H9 (cell line): ENCODE measurements at places on chromosomes 1 and 21. TPM values are rescaled to one million over a fixed set of nuclear protein-coding genes. Genes with fewer than 3 reads are reported as not detected.
A peak's percentile ranks its signal among the peaks of the same experiment; 100 is the strongest.

- H3K4me3 ChIP-seq, result no peak overlapping the region
- peak; percentile 41 for DNase-seq
- H3K4me1 ChIP-seq, result no peaks in the 10 kb centered on the region
- no peaks in the 10 kb centered on the region for H3K36me3 ChIP-seq
These were observed 122.5 kb downstream of the ATG4C start for GRCh38 chr1:62906428-62906886.

GRCh38 chr1:93384656-93385055 lies 38.9 kb downstream of the DR1 start:
- H3K4me1 ChIP-seq, result no peaks in the 10 kb centered on the region
- H3K27me3 ChIP-seq, result no peaks in the 10 kb centered on the region
- H3K4me3 ChIP-seq, result no peak overlapping the region
- no peak overlapping the region for H3K27ac ChIP-seq
- DNase-seq, result no peak
- H3K36me3 ChIP-seq, result peaks cover 35% of the 10 kb centered on the region

DNA sequence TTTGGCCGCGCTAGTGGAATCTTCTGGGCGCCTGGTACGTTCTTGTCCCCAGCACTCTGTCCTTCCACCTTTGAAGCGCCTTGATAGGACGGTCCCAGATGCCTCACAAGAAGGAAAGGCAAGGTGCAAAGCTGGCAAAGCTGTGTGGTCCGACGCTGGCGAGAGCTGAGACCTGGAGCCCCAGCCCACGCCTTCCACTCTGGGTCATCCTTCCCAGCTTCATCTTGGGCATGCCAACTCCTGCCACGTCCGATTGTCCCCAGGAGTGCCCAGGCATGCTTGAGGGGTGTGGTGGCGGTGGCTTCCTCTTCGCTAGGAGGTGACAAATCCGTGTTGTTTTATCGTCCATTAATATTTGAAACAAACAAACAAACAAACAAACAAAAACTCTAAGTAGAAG lies 123.9 kb upstream of the DPYD start:
- no peaks in the 10 kb centered on the region; the same call in 2 of the 3 replicates for H3K36me3 ChIP-seq
- H3K27ac ChIP-seq, result no peak overlapping the region
- peak overlapping the region; percentile 68 for H3K4me3 ChIP-seq

- no peak overlapping the region for H3K4me3 ChIP-seq
- H3K27me3 ChIP-seq, result no peaks in the 10 kb centered on the region
- no peak for DNase-seq
- H3K27ac ChIP-seq, result no peak overlapping the region
- peaks cover 23% of the 10 kb centered on the region for H3K4me1 ChIP-seq
These were observed 94.5 kb downstream of the ROR1 start for GRCh38 chr1:63868268-63868781.

- H3K4me1 ChIP-seq, result no peaks in the 10 kb centered on the region
- peaks cover 20% of the 10 kb centered on the region for H3K36me3 ChIP-seq
- no peak overlapping the region for H3K27ac ChIP-seq
- H3K4me3 ChIP-seq, result no peak overlapping the region
- DNase-seq, result no peak
These were observed 16.0 kb downstream of the THEM4 start for GRCh38 chr1:151893176-151893924.

GRCh38 chr1:174964972-174965361 lies 34.8 kb upstream of the CACYBP start:
- no peak overlapping the region for H3K4me3 ChIP-seq
- H3K27ac ChIP-seq, result no peak overlapping the region
- peaks cover 38% of the 10 kb centered on the region for H3K36me3 ChIP-seq

DNA sequence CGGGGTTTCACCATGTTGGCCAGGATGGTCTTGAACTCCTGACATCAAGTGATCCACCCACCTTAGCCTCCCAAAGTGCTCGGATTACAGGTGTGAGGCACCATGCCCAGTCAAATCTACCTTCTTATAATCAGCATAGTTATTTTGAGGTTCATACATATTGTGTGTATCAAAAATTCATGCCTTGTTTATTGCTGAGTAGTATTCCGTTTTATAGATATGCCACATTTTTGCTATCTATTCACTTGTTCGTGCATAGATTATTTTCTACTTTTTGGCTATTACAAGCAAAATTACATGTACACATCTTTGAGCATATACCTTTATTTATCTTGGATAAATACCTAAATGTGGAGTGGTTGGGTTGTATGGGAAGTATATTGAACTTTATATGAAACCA lies 344.9 kb downstream of the CAMTA1 start:
- H3K36me3 ChIP-seq, result no peaks in the 10 kb centered on the region
- H3K27ac ChIP-seq, result no peak overlapping the region

- H3K4me3 ChIP-seq, result no peak overlapping the region
- H3K36me3 ChIP-seq, result no peaks in the 10 kb centered on the region
- H3K4me1 ChIP-seq, result no peaks in the 10 kb centered on the region
- DNase-seq, result no peak
These were observed 65.6 kb downstream of the SAMSN1 start for GRCh38 chr21:14480411-14481031.

- DNase-seq, result no peak
- no peaks in the 10 kb centered on the region for H3K4me1 ChIP-seq
- no peaks in the 10 kb centered on the region for H3K36me3 ChIP-seq
- no peak overlapping the region for H3K4me3 ChIP-seq
These were observed 890.9 kb downstream of the MRPL39 start for GRCh38 chr21:24716281-24716918.

DNA sequence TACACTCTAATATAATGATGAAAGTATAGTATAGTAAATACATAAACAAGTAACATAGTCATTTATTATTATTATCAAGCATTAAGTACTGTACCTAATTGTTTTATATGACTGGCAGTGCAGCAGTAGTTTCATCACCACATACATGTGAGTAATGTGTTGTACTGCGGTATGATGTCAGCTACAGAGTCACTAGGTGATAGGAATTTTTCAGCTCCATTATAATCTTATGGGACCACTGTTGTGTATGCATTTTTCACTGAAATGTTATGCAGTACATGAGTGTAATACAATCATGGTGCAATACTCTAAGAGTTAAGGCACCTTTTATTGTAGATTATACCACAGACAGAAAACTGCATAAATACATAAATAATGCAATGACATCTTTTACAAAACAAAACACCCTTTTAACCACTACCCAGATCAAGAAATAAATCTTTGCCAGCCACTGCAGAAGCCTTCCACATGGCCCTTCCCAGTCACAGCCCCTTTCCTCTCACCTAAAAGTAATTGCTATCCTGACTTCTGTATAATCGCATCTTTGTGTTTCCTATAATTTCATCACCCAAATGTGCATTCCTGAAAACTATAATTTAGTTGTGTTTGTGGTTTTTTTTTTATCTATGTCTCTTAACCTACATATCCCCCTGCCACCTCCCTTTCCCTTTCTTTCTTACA lies 16.3 kb downstream of the ABCD3 start:
- no peak overlapping the region for H3K4me3 ChIP-seq
- no peak overlapping the region for H3K27ac ChIP-seq
- no peaks in the 10 kb centered on the region for H3K27me3 ChIP-seq
- no peaks in the 10 kb centered on the region for H3K4me1 ChIP-seq

GRCh38 chr1:212955098-212955497 lies 4.8 kb downstream of the VASH2 start:
- no peak overlapping the region for H3K27ac ChIP-seq
- peak overlapping the region; percentile 62; the same call in 1 of the 3 replicates for H3K4me3 ChIP-seq
- peaks cover 80% of the 10 kb centered on the region for H3K36me3 ChIP-seq
- H3K27me3 ChIP-seq, result no peaks in the 10 kb centered on the region
- H3K4me1 ChIP-seq, result peaks cover 3% of the 10 kb centered on the region; the same call in 1 of the 2 replicates

- peaks cover 4% of the 10 kb centered on the region; the same call in 1 of the 2 replicates for H3K4me1 ChIP-seq
- H3K27me3 ChIP-seq, result no peaks in the 10 kb centered on the region
These were observed 33.5 kb downstream of the ECE1 start for GRCh38 chr1:21256776-21257175.

GRCh38 chr1:75615613-75616435 lies 4.9 kb upstream of the SLC44A5 start:
- DNase-seq, result peak; percentile 42
- no peak overlapping the region for H3K27ac ChIP-seq
- H3K36me3 ChIP-seq, result no peaks in the 10 kb centered on the region
- H3K4me3 ChIP-seq, result peak overlapping the region; percentile 83

- H3K4me1 ChIP-seq, result no peaks in the 10 kb centered on the region
- DNase-seq, result no peak
- H3K27ac ChIP-seq, result no peak overlapping the region
These were observed 41.3 kb upstream of the ARHGEF10L start for GRCh38 chr1:17498214-17498613.

DNA sequence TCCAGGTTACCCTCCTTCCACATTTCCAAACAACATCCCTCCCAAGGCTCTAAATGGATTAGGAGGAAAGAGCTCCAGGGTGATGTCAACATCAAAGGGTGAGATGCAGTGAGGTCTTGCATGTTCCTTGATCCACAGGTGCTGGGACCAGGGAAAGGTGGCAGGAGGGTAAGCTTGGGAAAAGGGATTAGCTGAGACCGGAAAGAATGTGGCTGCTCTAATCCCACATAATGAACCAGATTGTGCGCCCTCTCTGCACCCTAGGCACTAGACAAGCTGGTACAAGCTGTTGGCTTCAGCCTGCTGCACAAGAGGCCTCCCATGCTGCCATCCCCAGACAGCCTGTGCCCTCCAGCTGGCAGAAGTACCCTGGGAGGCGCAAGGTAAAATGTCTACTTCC lies 34.9 kb downstream of the PLXNA2 start:
- H3K36me3 ChIP-seq, result no peaks in the 10 kb centered on the region
- H3K27me3 ChIP-seq, result no peaks in the 10 kb centered on the region
- no peak overlapping the region for H3K27ac ChIP-seq
- H3K4me1 ChIP-seq, result no peaks in the 10 kb centered on the region
- H3K4me3 ChIP-seq, result no peak overlapping the region

DNA sequence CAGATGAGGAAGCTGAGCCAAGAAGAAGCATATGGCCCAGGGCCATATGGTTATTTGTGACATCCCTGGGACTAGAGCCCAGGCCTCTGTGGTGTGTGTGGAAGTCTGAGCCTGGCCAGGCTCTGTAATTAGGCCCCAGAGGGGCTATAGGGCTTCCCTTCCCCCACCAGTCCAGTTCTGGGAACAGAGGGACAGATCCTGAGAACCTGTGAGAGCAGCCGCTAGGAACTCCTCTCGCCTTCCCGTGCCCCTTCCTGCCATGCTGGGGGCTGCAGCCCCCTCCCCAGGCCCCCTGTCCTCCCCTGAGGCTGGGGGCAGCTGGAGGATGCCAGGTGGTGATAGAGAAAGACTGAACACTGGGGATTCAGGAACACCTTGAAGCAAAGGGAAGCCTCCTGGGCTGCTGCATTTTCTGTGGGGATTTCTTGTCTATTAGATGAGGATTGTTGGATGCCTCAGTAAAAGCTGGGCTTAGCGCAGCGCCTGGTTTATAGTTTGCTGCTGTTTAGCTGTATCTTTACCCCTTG lies 33.3 kb downstream of the COQ8A start:
- no peak for DNase-seq
- H3K4me3 ChIP-seq, result no peak overlapping the region
- peaks cover 14% of the 10 kb centered on the region for H3K36me3 ChIP-seq
- H3K4me1 ChIP-seq, result no peaks in the 10 kb centered on the region
- no peaks in the 10 kb centered on the region for H3K27me3 ChIP-seq

DNA sequence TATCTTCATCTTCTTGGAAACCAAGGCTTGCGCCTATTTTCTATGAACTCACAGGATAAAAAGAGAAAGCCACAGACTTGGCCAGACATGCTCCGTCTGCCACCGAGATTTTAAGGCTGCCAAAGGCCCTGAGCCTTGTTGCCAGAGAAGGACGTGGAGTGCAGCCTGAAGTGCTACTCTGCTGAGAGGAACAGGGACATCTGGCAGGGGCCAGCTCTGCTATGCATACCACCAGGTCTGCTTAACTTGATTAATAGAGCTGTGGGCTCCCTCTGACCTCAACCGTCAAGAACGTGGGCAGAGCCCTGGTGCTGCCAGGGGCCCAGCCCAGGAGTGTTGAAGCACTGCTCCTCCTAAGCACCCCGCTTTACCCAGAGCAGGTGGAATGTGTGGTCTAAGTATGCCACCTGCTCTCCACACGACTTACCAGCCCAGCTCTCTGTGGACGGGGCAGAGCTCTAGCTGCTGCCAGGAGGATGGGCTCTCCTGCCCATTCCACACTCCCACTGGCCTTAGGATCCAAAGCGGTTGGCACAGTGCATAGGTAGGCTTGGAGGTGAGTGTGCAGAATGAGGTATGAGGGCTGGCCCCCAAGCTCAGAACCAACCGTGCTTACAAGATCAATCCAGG lies 10.6 kb downstream of the HCRTR1 start:
- no peak overlapping the region for H3K27ac ChIP-seq
- no peak for DNase-seq
- H3K27me3 ChIP-seq, result no peaks in the 10 kb centered on the region
- H3K4me1 ChIP-seq, result no peaks in the 10 kb centered on the region
- no peak overlapping the region for H3K4me3 ChIP-seq

DNA sequence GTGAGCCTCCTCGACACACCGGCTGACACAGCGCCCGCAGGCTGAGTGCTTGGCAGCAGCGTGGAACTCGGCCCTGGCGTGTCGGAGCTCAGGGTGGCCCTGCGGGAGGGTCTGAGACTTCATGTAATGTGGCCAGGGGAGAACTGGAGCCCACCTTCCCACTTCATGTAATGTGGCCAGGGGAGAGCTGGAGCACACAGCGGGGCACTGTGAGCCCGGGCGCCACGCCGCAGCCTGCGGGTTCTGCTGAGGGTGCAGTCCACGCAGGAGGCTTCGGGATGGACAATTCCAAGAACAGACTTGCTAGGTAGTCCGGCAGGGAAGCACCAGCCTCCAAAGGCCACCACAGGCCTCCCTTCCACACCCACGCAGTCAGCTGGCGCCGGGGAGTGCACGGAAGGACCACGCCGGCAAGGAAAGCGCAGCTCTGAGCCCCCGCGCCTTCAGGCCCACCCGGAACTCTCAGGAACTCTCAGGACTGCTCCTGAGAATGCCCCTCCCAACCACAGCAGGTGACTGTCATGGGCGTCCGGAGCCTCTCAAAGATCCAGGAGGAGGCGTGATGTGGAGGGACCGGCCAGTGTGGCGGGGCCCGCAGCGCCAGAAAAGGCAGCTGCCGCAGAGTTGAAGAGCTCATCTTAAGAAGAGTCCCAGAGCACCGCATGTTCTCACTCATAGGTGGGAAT lies 19.3 kb upstream of the ADARB1 start:
- no peak overlapping the region for H3K27ac ChIP-seq
- H3K4me3 ChIP-seq, result no peak overlapping the region; the same call in 2 of the 3 replicates
- no peaks in the 10 kb centered on the region; the same call in 1 of the 2 replicates for H3K27me3 ChIP-seq
- no peaks in the 10 kb centered on the region for H3K36me3 ChIP-seq

Gene CFAP126
- not detected in 2 replicates for total RNA-seq

Gene CRYZ
- 12.7 and 14.0 TPM in 2 replicates for total RNA-seq

Gene ANGPTL1
- total RNA-seq, result not detected in 2 replicates

Gene ATP1A4
- total RNA-seq, result 0.20 and 0.44 TPM in 2 replicates

Gene USP1
- total RNA-seq, result 62.2 and 64.6 TPM in 2 replicates

Gene HLX
- 0.37 and 0.88 TPM in 2 replicates for total RNA-seq

Gene SYCP1
- not detected in 2 replicates for total RNA-seq

Gene LCK
- total RNA-seq, result 37.0 and 37.6 TPM in 2 replicates
